Fibroblast of skin of right biceps (primary cell): ENCODE measurements at places on chromosomes 4 and X.

- no peak for DNase-seq
Observed at GRCh38 chr4:141933978-141934377, 297.6 kb downstream of the IL15 start.

DNA sequence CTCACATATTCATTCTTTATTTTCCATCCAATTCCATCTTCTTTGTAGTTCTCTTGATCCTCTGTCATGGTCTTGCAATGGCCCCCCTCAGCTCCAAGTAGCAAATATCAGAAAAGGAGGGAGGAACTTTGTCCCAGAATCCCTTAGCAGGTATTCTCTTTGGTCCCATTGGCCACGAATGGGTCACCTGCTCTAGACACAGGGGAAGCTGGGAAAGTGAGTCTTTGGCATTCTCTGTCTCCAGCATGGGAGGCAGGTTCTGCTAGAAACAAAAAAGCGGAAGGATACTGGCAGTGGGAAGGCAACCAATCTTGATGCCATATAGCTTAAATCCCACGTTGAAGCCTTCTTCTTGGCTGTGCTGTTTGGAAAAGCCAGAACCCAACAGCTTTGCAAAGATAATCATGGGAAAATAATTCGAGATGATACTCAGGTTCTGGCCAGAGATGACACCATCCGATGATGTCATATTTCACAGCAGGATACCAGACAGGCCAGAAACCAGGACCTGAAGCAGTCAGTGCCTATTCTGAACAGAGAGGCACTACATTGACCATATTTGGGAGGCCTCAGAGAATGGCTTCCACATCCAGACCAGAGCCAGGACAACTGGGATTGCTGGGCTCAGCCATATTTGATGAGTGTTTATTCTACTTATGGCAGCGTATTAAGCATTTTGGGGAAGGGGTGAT is 110.4 kb upstream of the ATXN3L start:
- peak; percentile 60 for DNase-seq

DNA sequence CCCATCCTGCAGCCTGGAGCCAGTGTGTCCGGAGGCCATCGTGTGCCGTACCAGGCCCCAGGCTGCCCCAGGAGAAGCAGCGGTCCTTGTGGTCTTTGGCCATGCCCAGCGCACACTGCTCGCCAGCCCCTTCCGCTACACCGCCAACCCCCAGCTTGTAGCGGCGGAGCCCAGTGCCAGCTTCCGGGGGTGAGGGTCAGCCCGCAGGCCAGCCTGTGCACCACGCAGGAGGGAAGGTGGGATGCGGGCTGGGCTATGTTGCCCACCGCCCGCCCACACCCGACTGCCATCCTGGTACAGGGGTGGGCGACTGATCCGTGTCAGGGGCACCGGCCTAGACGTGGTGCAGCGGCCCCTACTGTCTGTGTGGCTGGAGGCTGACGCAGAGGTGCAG is 7.6 kb upstream of the SRPK3 start:
- no peak for DNase-seq

- peak; percentile 48 for DNase-seq
Observed at GRCh38 chr4:139167774-139168444, 9.1 kb downstream of the ELF2 start.

DNA sequence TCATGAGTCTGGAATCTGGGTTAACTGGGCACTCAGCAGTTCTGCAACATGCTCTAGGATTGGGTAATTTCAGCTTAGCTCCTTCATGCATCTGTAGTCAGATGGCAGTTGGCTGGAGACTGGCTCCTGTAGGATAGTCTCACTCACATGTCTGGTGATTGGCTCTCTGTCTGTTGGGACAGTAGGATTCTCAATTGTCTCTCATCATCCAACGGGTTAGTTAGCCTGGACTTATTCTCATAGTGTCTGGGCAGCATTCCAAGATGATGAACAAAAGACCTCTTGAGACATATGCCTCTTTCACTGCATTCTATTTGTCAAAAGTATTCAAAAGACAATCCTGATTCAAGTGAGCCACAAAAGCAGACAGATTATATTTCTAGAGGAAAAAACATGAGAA is 795.6 kb upstream of the GALNTL6 start:
- DNase-seq, result peak; percentile 8

- peak; percentile 10 for DNase-seq
Observed at GRCh38 chr4:175884048-175884447, 72.0 kb upstream of the GPM6A start.

DNA sequence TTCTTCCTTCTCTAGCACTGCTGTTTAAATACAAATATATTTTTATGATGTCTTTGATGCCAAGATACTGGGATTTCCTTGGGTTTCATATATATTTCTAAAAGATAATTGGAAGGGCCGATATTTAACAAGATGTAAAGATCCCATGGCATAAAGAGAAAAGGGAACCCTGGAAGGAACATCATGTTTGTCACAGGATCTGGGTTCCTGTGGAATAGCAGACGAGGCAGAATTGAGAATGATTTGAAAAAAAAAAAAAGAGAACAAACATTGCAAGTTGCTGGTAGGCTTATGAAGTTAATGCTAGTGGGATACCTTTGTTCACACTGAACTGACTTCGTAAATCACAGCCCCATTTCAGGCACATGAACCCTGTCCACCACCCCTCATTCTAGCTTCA is 33.6 kb downstream of the RASSF6 start:
- DNase-seq, result no peak

- no peak for DNase-seq
Observed at GRCh38 chr4:85114526-85114925, 148.0 kb upstream of the WDFY3 start.

GRCh38 chrX:46793386-46794143 is 34.6 kb upstream of the SLC9A7 start:
- no peak for DNase-seq

GRCh38 chr4:150720973-150721518 is 139.1 kb downstream of the MAB21L2 start:
- DNase-seq, result no peak

DNA sequence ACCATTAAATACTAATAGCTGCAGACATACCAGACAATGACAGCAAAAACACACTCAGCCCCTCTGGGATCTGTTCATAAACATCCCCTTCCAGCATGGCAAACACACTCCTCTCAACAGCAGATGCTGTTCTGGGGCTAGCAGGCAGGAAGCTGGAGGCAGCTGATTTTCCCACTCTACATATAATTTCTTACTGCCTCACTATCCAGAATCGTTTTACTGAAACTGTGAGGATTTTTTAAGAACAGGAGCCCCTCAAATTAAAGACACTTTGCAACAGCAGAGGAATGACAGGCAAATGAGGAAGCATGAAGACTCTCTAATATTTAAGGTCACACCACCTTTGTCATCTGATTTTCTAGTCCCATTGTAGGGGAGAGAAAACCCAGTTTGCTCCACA is 2.2 kb downstream of the MAPK10 start:
- DNase-seq, result no peak

- no peak for DNase-seq
Observed at GRCh38 chr4:151700566-151701316, 60.1 kb downstream of the GATB start.

DNA sequence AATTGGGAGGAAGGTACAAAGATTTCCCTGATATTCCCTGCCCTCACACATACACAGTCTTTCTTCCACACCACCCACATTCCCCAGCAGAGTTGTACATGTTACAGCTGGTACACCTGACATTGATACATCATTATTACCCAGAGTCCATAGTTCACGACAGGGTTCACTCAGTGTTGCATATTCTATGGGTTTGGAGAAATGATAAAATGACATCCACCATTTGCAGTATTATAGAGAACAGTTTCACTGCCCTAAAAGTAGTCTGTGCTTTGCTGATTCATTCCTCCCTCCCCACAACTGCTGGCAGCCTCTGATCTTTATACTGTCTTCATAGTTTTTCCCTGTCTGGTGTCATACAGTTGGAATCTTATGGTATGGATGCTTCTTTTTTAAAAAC is 15.0 kb downstream of the AGA start:
- DNase-seq, result peak; percentile 79

- peak; percentile 51 for DNase-seq
Observed at GRCh38 chrX:136147315-136147901, at the start of gene FHL1. Gene FHL1, plus strand, starts transcription at chrX:136147533.

GRCh38 chr4:1579001-1579900 is 104.9 kb downstream of the FAM53A start:
- peak; percentile 61 for DNase-seq

GRCh38 chr4:89213382-89213701 is 94.3 kb downstream of the GPRIN3 start:
- no peak for DNase-seq

GRCh38 chr4:128311659-128312403 is 24.2 kb upstream of the PGRMC2 start:
- DNase-seq, result no peak

- no peak for DNase-seq
Observed at GRCh38 chr4:143380629-143381028, 44.0 kb downstream of the GAB1 start.

GRCh38 chr4:40462326-40462725 is 127.2 kb downstream of the CHRNA9 start:
- DNase-seq, result no peak

DNA sequence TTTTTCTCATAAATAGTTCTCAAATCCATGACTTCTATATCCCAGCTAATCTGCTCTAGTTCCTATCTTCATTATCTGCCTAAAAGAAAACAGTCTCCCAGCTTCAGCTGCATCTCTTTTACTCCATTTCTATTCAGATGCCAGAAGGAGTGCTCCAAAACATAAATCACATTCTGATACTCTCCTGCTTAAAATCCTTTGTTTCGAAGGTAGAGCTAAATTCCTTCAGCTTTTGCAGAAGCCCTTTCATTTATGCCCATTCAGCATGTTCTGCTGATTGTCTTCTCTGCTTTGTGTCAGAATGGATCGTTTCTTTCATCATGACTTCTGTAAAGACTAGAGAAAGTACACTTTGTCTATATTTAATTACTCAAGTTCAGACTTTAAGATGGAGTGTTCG is 440.1 kb upstream of the SMIM31 start:
- DNase-seq, result no peak

DNA sequence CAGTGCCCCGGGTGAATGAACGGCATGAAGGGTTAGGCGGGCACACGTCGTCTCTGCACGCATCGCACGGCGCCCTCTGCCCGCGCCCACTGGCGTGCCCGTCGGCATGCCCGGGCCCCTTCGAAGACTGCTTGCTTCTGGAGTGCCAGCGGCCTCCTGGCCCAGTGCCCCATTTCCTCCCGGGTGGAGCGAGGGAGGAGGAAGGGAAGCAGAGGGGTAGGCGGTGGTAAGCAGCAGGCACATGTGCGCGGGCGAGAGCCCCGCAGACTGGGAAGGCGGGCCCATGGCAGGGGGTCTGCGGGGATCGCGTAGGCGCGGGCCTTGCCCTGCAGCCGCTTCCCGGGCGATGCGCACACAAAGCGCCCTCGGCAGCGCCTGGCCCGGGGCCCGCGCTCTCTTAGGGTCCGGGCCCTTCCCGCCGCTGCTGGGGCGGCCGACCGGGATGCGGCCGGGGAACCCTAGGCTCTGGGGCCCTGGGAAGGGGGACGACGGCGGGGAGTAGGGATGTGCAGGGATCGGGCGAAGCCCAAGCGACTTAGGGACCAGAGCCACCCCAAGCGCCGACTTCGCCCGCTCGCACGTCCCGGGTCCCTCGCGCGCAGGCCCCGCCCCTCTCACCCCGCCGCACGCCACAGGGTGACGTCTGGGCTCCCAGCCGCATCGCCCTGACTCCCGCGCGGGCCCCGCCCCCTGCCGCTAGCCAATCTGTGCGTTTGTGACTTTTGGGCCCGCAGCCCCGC is 866 bp upstream of the EMD start:
- DNase-seq, result peak; percentile 60

DNA sequence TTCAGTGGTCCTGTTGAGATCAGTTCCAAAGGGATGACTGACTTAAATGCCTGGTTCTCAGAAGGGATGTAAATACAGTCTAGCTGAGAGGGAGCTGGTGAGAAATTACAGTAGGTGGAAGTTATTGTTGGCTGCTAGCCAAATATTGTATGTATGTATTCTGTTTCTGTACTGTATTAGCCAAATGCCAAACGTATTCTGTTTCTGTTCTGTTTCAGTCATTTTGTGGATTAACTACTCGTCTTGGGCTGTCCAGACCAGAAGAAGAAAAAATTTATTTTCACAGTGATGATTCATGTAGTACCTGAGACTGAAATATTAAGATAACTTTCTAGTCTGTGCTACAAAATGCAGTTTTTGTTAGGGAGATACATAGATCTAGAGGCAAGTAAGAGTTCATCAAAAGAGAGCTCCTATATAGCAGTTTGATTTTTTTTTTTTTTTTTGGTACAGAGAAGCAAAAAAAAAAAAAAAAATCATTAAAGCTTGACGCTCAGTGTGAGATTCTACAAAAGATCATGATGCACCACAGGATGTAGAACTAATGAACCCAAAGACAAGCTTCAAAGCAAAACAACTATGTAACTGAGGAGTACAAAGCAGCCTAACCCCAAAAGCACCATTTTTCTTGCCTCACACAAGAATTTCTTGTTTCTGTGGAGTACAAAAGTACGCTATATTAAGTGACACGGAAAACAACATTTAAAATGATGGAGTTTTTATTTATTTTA is 54.8 kb downstream of the CASP6 start:
- DNase-seq, result no peak

GRCh38 chr4:17120761-17121160 is 222.3 kb upstream of the LDB2 start:
- no peak for DNase-seq

DNA sequence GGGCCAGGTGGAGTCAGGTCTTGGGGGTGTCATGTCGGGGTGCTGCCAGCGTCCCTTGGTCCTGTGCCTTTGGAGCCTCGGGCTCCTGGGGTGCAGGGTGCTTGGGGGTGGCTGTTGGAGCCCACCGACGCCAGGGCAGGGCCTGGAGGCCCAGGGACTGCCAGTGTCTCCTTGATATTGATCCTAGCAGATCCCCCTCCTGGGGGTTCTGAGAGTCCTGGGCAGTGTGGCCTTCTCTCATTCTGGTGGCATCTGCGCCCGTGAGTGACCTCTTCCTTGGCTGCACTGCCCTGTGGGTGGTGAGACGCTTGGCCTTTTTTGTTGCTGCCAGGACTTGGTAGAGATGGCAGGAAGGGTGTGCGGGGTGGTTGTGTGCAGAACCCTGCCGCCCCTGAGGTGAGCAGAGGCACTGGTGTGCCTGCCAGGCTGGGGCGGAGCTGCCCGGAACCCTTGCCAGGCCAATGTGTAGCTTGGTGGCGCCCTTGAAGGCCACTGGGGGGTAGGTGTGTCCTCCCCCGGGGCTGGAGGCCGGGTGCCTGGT is 7.0 kb downstream of the NAT8L start:
- DNase-seq, result no peak

GRCh38 chrX:12225107-12225506 is 86.8 kb downstream of the FRMPD4 start:
- peak; percentile 18 for DNase-seq

DNA sequence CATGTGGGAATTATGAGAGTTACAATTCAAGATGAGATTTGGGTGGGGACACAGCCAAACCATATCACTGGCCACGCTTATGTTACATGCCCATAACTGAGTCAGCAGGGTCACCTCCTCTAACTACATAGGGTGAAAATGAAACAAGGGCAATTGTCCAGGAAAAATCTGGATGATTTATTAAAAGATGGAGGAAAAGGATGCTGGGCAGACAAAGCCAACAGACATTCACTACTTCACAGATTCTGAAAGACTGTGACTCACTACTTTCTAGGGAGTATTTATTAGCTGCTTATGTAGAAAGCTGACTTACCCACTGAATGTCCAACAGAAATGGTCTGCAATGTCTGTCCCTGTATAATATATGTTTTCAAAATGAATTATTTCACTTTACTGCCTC is 72.4 kb downstream of the APBB2 start:
- DNase-seq, result peak; percentile 95
